Stimulated activated CD4-positive, alpha-beta T cell treated with anti-CD3 and anti-CD28 coated beads, Interleukin-15, amount 100 ng/mL, for 1 hour (primary cell): ENCODE measurements at places on chromosomes 7 and 10.

DNA sequence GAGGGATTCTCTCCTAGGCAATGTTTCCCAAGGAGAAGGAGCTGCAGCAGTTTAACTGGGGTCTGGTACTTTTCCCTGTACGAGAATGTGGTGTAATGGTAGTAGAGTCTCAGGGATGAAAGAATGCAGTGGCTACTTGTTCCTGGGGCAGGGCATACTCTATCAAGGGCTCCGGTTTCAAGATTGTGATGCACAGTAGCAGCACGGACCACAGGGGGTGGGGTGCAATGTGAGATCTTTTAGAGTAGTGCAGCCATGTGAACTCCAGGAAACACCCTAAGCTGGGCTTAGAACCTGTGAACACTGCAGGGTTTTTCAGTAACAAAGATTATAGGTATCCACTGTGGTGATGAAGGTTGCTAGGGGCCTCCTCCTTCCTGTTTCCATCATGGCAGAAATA, 903.9 kb downstream of the NRG3 start:
- no peak for DNase-seq

DNA sequence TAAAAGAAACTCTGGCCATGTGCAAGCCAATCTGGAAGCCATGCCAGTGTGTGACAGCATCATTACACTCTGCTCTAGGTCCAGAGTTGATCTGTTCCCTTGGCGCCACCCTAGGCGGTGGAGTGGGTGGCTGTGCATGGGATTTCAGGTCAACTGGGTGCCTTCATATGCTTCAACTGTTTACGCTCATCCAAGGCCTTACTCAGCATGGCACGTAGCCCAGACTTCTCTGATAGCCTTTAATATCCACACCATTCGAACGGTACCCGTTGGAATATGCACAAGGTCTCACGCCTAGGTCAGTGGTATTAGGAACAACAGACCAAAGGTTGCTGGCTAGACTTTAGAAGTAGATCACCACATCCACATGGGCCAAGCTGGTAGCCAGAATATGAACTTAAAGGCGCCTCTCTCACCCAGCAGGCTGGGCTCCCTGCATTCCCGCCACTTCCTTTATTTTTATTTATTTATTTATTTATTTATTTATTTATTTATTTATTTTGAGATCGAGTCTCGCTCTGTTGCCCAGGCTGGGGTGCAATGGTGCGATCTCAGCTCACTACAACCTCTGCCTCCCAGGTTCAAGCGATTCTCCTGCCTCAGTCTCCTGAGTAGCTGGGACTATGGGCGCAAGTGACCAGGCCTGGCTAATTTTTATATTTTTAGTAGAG, 18.7 kb upstream of the ACHE start:
- DNase-seq: no peak

GRCh38 chr7:50610521-50611277, 45.5 kb upstream of the DDC start:
- no peak for DNase-seq

DNA sequence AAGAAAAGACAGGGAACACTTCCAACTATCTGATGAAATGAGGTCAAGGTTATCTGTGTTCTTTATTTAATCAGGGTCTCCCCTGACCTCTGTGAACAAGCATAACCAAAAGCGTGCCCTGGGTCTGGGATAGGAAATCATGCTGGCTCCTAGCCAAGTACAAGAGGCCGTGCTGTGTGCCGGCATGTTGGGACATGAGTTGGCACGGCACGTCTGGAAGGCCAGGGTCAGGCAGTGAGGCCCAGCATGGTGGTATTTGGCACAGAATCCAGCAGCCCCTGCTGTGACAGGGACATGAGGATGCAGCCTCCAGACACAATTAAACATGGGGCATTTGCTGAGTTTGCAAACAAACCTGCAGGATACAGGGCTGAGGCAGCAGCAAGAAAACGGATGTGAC, 320.4 kb downstream of the PLXNA4 start:
- DNase-seq: no peak

DNA sequence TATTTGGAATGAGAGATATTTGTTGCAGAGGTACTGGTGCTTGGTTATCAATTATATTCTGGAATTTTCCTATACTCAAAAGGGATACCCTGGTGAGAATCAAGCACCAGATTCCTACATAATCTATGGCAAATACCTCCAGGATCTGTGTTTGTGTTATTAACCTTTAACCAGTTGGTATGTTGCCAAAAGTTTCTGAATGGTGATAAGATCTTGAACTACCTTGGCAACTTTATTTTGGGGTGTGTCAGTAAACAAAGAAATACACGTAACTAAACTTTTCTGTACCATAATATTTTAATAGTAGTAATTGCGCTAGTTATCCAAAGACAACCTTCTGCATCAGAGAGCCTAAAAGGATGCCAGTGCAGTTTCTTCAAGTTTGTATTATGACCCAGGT, 13.4 kb downstream of the SCIN start:
- no peak for DNase-seq

GRCh38 chr10:77105761-77106221, 531.8 kb downstream of the KCNMA1 start:
- DNase-seq: no peak

GRCh38 chr10:17943033-17943745, 8.5 kb upstream of the SLC39A12 start:
- no peak for DNase-seq

DNA sequence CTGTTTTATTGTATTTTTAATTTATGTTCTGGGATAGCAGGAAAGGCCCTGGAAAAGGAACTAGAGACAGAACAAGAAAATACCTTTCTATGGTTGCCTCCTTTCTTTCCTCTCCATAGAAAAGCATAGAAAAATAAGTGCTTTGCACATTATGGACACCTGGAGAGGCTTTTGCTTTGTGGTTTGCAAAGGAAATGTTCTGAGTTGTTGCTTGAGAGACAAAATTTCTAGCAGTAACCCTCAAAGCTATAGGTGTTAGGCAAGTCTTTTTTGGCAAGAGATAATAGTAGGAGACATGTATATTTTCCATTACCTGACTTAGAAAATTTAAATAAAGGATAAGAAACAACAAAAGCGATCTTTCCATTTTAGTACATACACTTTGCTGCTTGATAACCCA, 378.6 kb upstream of the PRKCQ start:
- DNase-seq: no peak

DNA sequence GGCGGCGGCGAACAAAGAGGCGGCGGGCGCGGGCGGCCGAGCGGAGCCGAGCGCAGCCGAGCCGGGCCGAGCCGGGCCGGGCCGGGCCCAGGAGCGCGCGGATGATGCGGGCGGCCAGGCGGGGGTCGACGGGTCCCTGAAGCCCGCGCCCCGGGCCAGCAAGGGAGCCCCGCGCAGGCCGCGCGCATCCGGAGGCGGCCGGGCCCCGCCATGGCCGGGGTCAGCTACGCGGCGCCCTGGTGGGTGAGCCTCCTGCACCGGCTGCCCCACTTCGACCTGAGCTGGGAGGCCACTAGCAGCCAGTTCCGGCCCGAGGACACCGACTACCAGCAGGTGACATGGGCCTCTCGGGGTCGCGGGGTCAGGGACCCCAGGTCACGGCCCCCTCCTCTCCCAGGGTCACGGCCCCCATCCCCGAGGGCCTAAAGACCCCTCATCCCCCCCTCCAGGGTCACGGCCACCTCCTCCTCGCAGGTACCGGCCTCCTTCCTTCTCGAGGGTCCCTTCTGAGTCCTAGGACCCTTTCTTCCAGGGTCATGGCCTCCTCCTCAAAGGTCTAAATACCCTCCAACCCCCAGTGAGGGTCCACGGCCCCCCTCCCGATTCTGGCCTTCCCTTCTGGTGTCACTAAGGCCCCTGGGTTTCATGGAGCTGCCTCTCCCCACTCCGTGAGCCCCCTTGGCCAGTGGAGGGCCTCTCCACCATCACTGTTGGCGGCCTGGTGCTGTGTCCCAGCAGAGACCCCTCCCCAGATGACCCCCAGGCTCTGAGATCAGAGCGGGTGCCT, at the start of gene TTYH3:
TTYH3 (plus strand) TSS at position 41 of the 787 bp plus-strand sequence; CDS start at position 211, 170 bp downstream.
- DNase-seq: no peak

- DNase-seq: no peak
Observed at GRCh38 chr10:83045731-83046130, 1093.6 kb upstream of the GHITM start.

DNA sequence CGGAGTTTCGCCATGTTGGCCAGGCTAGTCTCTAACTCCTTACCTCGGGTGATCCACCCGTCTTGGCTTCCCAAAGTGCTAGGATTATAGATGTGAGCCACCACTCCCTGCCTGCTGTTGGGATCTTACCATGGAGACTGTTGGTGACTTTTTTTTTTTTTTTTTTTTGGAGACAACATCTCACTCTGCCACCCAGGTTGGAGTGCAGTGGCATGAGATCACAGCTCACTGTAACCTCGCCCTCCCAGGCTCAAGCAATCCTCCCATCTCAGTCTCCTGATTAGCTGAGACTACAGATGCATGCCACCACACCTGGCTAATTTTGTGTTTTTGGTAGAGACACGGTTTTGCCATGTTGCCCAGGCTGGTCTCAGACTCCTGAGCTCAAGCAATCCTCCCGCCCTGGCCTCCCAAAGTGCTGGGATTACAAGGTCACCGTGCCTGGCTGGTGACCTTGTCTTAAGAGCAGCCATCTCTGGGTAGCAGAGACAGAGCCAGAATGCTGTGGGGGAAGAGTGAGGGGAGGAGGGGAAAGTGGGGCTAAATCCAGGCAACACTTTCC, 25.7 kb upstream of the ASCC1 start:
- no peak for DNase-seq

- no peak for DNase-seq
Observed at GRCh38 chr10:91036807-91037411, 116.0 kb upstream of the ANKRD1 start.

GRCh38 chr7:47147213-47147631, 434.7 kb downstream of the TNS3 start:
- no peak for DNase-seq

- DNase-seq: no peak
Observed at GRCh38 chr10:118974951-118975350, 54.6 kb upstream of the NANOS1 start.

- no peak for DNase-seq
Observed at GRCh38 chr10:96968682-96969423, 136.8 kb downstream of the LCOR start.

- no peak for DNase-seq
Observed at GRCh38 chr7:725223-726005, 1.1 kb upstream of the DNAAF5 start.

GRCh38 chr7:42720012-42720411, 191.9 kb downstream of the C7orf25 start:
- DNase-seq: no peak

GRCh38 chr10:125137601-125138438, 22.5 kb downstream of the CTBP2 start:
- no peak for DNase-seq

- DNase-seq: no peak
Observed at GRCh38 chr10:62402508-62402907, 28.3 kb downstream of the ZNF365 start.

DNA sequence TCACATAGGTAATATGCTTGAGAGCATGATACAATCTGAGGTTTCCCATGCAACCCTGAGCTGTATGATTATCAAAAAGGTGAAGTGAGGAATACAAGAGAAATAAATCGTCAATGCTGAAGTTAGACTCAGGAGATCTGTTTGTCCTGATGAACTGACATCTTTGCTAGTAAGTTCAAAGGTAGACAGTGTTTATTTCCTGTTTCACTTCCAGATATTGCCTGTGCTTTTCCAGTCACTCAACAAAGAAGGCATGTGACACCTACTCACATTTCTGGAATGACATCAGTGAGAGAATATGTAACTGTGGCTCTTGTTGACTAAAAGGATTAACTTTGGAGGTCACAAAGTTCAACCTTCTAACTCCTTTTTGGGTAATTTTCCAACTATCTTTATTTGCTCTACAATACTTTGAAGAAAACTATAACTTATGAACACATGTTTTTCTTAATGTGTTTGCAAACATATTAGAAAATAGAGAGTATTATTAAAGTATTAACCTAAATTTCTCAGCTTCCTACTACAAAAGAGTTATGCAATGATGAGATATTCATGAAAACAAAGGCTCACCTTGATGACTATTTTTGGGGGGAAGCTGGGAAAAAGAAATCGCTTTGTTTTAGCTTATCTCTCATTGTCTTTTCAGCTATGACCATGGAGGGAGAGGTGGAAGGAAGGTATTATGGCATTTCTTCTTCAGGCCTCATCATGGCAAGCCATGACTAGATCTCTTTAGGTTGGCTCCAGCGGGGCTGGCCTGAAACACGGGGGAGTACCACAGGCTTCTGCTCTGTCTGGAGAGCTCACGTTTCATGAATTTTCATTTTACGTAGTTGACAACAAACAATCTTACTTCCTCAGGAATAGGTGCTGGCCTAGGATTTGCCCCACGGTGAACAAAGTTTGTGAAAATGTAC, 214.7 kb upstream of the SLC26A5 start:
- no peak for DNase-seq

DNA sequence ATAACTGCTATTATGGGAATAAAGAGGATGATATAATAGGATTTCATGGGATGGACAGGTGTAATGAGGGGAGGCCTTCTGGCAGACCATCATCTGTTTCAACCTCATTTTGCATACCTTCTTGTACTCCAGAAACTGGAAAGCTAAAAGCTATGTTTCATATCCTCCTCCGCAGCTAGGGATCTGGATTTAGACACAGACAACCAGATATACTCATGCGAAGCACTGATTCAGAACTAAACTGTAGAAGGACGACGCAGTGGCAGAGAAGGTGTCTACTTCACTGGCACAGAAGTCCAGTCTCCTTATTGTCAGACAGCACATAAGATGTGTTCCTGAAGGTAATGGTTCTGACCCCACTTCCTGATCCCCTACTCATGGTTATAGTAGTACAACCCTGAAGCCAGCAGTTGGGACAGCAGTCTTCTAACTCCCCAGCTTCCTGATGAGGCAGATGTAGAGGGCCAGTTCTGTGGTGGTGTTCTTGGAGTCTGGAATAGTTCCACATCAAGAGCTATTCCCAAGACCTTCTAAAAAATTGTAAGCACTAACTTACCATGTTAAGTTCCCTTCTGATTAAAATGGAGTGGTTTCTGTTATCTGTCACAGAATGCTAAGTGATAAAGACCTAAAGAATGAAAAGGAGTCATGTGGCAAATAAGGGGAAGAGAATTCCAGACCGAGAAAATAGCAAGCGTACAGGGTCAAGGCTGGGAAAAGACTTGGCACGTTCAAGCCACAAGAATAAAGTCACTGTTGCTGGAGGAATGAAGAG, 550.3 kb downstream of the GRM8 start:
- DNase-seq: no peak

DNA sequence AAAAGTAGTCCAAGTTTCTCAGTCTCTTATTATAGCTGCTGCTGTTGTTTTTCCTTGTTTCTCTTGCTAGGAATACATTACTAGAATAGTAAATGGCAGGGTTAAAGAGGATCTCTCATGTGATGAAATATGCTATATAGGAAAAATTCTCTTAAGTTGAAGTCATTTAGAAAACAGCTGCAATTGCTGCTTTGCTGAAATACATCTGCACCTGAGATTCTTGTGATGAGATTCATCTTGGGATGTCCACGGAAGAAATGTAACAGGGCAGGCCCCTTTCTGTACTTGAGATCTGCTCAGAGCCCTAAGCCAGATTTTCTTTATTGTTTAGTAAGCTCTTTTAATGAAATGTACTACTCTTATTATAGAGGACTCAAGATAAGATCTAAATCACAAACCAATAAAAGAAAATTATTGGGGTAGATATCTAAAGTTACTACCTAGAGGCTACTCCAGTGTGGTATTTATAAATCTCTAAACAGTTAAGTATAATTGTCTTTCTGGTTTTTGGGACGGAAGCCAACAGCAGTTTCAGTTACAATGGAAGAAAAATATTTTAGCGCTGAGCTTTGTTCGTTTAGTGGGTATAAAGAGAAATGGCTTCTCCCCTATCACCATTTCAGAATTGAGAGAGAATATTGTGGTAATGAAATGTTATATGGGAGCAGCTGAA, 701.5 kb downstream of the KCNMA1 start:
- no peak for DNase-seq
